CD4-positive, alpha-beta T cell treated with Interleukin-4 for 1 hour (primary cell): ENCODE measurements at places on chromosomes 4 and X.

GRCh38 chr4:86950831-86951525 is 16.2 kb downstream of the AFF1 start:
- DNase-seq, result no peak

DNA sequence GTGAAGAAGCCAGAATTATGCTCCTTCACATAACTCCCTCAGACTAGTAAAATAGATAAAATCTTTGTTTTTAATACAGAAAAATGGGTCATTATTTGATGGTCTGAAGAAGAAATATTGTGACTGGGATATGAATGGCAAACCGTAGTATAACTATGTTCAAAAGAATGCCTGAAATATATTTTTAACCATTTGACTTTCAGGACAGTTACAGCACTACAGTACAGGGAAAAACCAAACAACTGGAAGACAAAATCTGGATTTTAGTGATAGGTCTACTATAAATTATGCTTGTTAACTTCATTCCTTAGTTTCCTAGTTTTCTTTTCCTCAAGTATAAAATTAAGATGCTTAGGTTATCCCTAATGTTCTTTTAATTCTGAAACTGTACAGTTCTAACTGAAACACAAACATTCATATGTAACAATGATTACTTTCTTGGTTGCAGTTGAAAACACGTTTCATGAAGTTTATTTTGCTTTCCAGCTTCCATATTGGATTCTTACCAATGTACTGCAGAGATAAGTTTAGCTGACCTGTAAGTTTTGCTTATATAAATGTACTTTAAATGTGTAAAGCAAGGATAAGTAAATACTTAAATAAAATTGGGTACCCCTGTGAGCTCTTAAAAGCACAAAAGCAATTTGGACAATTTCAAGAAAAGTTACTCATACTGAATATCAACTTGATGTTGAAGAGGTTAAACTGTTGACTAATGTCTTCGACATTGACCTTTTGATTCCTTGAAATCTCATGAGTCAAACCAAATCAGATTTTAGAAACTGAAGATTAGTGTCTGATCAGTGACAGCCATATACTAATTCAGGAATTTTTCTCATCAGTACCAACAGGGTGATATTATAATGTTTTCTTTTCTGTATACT is 895 bp downstream of the AFP start:
- DNase-seq, result no peak

- DNase-seq, result no peak
Measured at GRCh38 chr4:126144543-126145237, 829.9 kb downstream of the FAT4 start.

GRCh38 chrX:114774691-114775090 is 190.8 kb downstream of the HTR2C start:
- no peak for DNase-seq

GRCh38 chr4:25865586-25865985 is 2.8 kb upstream of the SEL1L3 start:
- DNase-seq, result no peak

- DNase-seq, result no peak
Measured at GRCh38 chrX:42017971-42018370, 94.6 kb upstream of the CASK start.

GRCh38 chrX:821327-822107 is 190.9 kb downstream of the SHOX start:
- DNase-seq, result no peak

- peak; percentile 74 for DNase-seq
Measured at GRCh38 chr4:48127682-48128404, 6.2 kb downstream of the TXK start.
